ENCODE measurements at places on chromosomes 16 and 17. TPM values are rescaled to one million over a fixed set of nuclear protein-coding genes. Genes with fewer than 3 reads are reported as not detected.

DNA sequence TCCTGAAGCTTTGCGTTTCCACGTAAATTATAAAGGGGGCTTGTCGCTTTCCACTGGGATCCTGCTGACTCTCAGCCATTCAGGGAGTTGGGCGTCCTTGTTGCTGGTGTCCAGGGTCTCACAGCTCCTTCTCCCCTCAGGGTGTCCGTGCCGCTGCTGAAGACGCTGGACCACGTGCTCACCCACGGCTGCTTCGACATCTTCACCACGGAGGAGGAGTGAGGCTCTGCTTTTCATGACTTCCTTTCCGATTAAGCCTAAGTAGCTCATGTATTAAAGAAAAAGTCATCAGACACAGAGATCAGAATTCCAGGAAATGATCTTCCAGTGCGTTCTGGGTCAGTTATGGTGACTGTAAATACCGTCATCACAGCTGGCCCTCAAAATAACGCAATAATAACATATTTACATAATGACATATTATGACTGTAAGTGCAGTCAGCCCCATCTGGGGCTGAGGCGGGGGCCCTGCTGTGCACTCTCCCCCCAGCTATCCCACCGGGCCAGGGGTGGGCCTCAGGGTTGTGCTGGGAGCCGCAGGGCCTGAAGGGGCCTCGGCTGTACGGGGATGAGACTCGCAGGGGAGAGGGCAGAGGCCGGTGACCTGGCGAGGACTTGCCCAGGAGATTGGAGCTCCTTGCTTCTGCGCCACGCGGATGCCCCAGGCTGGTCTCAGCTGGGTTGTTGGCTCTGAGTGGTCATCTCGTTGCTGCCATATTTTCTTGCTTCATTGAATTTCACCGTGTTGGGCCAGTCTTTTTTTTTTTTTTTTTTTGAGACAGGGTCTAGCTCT is 92.9 kb upstream of the ZNF750 start:
- peak; percentile 16 for DNase-seq
- no peak overlapping the region for H3K27ac ChIP-seq
- H3K27me3 ChIP-seq, result no peaks in the 10 kb centered on the region
- H3K36me3 ChIP-seq, result peaks cover 82% of the 10 kb centered on the region
- H3K4me3 ChIP-seq, result no peak overlapping the region

GRCh38 chr16:1050516-1050915 is 22.0 kb upstream of the SSTR5 start:
- H3K4me3 ChIP-seq, result no peak overlapping the region
- no peaks in the 10 kb centered on the region for H3K27me3 ChIP-seq
- no peaks in the 10 kb centered on the region for H3K36me3 ChIP-seq
- H3K4me1 ChIP-seq, result peaks cover 6% of the 10 kb centered on the region
- DNase-seq, result no peak
- no peak overlapping the region for H3K27ac ChIP-seq

C17orf67 gene
- 4.3 TPM for total RNA-seq

ATP6V0D1 gene
- total RNA-seq, result 41.7 TPM

- no peak overlapping the region for H3K27ac ChIP-seq
- no peak for DNase-seq
- no peak overlapping the region for H3K4me3 ChIP-seq
- H3K36me3 ChIP-seq, result no peaks in the 10 kb centered on the region
Observed at GRCh38 chr17:49548506-49549310, 27.0 kb upstream of the NXPH3 start.

DNA sequence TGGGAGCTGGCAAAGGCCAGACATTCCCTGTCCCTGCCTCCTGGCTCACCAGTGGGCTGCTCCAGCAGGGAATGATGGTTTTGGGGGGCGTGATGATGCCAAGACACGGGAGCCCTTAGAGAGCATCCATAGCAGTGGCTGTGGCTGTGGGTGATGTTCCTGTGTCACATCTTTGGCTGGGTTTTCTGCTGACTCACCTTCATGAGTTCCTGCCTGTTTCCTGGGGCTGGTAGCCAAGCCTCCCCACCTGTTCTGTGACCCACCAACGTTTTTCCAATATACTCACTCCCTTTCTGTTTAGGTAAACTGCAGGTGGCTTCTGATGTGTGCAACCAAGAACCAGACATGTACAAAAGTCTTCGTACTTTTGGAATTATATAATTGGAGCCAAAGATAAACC is 16.5 kb upstream of the NF1 start:
- no peak for DNase-seq
- H3K4me1 ChIP-seq, result no peaks in the 10 kb centered on the region
- H3K36me3 ChIP-seq, result no peaks in the 10 kb centered on the region
- H3K4me3 ChIP-seq, result no peak overlapping the region
- H3K27ac ChIP-seq, result no peak overlapping the region

DNA sequence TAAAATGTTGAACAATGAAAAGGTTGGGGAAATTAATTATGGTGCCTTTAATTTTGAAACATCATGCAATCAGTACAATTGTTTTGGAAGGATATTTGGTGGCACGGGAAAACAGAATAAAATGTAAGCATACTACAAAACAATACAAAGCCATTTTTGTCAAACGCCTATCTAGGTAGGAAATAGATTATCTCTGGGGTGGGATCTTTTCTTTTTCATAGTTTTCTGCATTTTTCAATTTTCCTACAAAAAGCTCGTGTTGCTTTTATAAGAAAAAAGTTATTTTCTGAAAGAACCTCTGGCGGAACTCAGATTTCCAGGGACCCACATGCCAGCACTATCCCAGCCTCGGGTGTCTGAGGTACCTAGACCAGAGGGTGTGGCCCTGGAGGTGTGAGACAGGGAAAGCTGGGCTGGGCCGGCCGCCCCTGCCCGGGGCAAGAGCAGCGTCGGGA is 961 bp upstream of the MAP3K3 start:
- peaks cover 25% of the 10 kb centered on the region for H3K4me1 ChIP-seq
- H3K36me3 ChIP-seq, result no peaks in the 10 kb centered on the region
- H3K27me3 ChIP-seq, result no peaks in the 10 kb centered on the region
- peak overlapping the region; percentile 72 for H3K4me3 ChIP-seq

ZC3H7A gene
- total RNA-seq, result 143 TPM

GRCh38 chr17:8153031-8153451 is 837 bp upstream of the PER1 start:
- no peak for DNase-seq
- no peak overlapping the region for H3K4me3 ChIP-seq
- H3K27ac ChIP-seq, result peak overlapping the region; percentile 99
- H3K4me1 ChIP-seq, result peaks cover 83% of the 10 kb centered on the region
- no peaks in the 10 kb centered on the region for H3K27me3 ChIP-seq

DNA sequence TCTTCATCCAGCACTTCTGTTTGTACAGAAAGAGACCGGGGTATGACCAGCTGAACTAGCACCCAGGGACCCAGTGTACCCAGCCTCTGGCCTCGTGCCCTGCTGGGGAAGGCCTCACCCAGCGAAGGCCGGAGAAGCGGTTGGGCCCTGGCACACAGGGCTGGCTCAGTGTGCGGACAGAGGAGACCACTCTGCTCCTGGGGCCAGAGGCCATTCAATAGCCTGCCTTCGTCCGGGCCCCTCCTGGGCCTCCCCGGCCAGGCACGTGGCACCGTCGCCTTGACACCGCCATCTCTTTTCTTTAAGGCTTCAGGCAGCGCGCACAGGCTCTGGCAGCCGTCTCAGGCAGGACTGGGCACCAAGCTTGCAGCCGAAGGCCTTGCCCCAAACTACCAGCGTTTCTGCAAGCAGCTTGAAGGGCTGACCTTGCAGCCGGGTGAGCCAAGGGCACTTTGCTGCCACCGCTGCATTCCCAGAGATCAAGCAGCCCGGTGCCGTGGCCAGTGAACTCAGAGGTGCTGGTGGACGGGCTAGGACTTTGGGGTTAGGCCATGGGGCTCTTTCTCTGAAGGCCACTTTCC is 8.0 kb downstream of the TAX1BP3 start:
- no peak for DNase-seq
- peaks cover 3% of the 10 kb centered on the region for H3K36me3 ChIP-seq
- H3K27ac ChIP-seq, result no peak overlapping the region

- no peak for DNase-seq
- H3K27ac ChIP-seq, result no peak overlapping the region
- H3K4me3 ChIP-seq, result no peak overlapping the region
- no peaks in the 10 kb centered on the region for H3K36me3 ChIP-seq
- H3K4me1 ChIP-seq, result no peaks in the 10 kb centered on the region
Observed at GRCh38 chr17:63290784-63291183, 155.3 kb downstream of the CYB561 start.

- DNase-seq, result peak; percentile 35
- peak overlapping the region; percentile 63 for H3K4me3 ChIP-seq
- peaks cover 14% of the 10 kb centered on the region for H3K27me3 ChIP-seq
Observed at GRCh38 chr16:88634141-88634993, 4.0 kb upstream of the IL17C start.

CETP gene
- total RNA-seq, result not detected

NSMCE1 gene
- 33.9 TPM for total RNA-seq

DNA sequence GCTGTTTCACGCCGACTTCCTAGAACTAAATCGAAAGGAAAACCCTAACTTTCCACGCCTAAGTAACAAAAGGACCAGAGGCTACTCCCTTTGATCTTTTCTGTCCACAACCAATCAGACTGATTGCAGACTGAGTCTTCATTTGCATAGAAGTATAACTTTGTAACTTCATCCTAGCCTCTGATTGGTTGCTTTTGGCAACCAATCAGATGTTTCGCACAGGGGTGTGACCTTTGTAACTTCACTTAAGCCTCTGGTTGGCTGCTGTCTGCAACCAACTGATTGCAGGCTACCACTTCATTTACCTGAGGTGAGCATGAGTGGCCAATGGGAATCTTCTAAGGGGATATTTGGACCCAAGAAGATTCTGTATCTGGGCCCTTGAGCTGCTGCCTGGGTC is 17.4 kb upstream of the ICAM2 start:
- no peak overlapping the region for H3K27ac ChIP-seq
- H3K27me3 ChIP-seq, result no peaks in the 10 kb centered on the region
- peaks cover 10% of the 10 kb centered on the region for H3K4me1 ChIP-seq
- no peak for DNase-seq
- no peak overlapping the region for H3K4me3 ChIP-seq

GRCh38 chr16:14024283-14024682 is 46.8 kb upstream of the MRTFB start:
- no peak overlapping the region for H3K27ac ChIP-seq
- H3K27me3 ChIP-seq, result no peaks in the 10 kb centered on the region
- no peaks in the 10 kb centered on the region for H3K4me1 ChIP-seq
- H3K36me3 ChIP-seq, result no peaks in the 10 kb centered on the region
- H3K4me3 ChIP-seq, result no peak overlapping the region

CASKIN1 gene
- total RNA-seq, result 0.06 TPM

DPEP1 gene
- not detected for total RNA-seq

DNA sequence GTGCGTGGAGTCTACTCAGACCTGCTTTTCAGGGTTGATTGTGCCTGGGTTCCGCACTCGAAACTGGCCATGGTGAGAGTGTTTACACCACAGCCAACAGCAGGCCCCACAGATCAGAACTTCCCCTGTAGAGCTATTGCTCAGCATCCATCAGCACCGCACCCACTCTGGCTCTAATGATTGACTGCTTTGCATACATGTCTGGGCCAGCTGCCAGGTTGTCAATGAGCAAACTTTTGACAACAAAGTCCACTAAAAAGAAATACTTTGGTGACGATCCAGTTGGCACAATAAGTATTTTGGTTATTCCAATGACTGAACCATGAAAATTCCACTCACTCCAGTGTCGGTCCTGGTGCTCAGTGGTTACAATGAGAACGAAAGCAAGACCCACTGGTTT is 190.7 kb downstream of the FOXL1 start:
- H3K27ac ChIP-seq, result no peak overlapping the region
- no peaks in the 10 kb centered on the region for H3K4me1 ChIP-seq
- no peak overlapping the region for H3K4me3 ChIP-seq

- no peak overlapping the region for H3K27ac ChIP-seq
- H3K4me1 ChIP-seq, result no peaks in the 10 kb centered on the region
- H3K4me3 ChIP-seq, result no peak overlapping the region
- no peaks in the 10 kb centered on the region for H3K36me3 ChIP-seq
- DNase-seq, result no peak
Observed at GRCh38 chr17:46809110-46809571, 9.4 kb downstream of the WNT3 start.

DNA sequence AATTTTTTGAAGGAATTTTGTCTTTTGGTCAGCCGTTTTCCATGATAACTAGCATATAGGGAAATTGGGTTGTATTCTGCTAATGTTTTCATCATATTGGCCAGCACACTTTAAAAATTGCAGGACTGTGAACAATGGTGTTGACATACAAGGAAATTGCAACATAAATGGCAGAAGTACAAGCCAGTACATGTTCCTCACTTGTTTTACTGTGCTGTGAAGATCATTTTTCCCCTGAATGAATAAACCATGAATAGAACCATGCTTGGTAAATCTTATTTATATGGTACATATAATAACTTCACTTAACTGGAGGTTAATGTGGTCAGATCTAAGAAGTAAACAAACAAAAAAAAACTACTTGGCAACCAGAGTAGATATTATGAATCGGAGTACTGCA is 22.8 kb downstream of the OMG start:
- DNase-seq, result no peak
- no peak overlapping the region for H3K27ac ChIP-seq
- H3K36me3 ChIP-seq, result no peaks in the 10 kb centered on the region
- H3K4me1 ChIP-seq, result no peaks in the 10 kb centered on the region

DNA sequence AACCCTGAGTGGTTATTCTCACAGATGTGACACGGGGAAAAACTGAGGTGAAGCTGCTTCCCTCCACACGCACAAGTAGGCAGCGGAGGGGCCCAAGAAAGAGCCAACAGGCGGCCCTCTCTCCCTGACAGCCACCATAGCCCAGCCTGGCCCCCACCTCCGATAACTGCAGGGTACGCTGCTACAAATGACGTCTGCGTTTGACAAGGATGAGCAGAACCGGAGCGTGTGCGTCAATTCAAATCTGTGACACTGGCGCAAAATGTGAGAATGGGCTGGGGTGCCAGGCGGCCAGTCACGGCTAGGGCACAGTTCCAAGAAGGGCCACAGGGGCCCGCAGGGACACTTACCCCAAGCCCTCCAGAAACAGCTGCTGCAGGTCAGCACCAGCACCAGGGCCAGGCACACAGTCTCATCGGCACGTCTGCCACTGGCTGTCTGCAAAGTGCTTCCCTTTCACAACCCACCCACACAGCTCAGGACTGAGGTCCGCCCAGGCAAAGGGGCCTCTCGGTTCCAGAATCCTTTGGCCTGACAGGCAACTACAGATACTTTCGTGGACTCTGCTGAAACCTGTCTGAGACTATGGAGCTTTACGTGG is 14.4 kb downstream of the AXIN1 start:
- H3K4me1 ChIP-seq, result peaks cover 77% of the 10 kb centered on the region
- peaks cover 14% of the 10 kb centered on the region for H3K36me3 ChIP-seq
- H3K4me3 ChIP-seq, result no peak overlapping the region
- no peak for DNase-seq
- no peak overlapping the region for H3K27ac ChIP-seq
